Activated naive CD8-positive, alpha-beta T cell treated with anti-CD3 and anti-CD28 coated beads for 36 hours (primary cell): ENCODE measurements at places on chromosomes 6 and 20.

DNA sequence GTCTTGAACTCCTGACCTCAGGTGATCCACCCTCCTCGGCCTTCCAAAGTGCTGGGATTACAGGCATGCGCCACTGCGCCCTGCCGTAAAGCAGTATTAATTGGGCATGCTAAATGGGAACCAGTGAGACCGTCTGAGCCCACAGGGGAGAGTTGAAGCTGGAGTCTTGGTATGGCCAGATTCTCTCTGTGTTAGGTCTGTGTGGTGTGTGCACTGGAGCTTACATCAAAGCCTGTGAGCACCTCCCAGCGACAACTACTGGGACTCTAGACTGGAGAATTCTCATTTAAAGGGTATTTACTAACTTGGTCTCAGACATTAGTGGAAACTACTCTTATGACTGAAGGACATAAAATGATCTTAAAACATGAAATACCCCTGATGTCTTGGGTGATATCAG lies 8.5 kb upstream of the SLC22A2 start:
- no peak for DNase-seq

- no peak for DNase-seq
These were observed 106.7 kb upstream of the FLRT3 start for GRCh38 chr20:14444106-14444505.

- DNase-seq, result no peak
These were observed 111.1 kb upstream of the DUSP22 start for GRCh38 chr6:181049-181654.

GRCh38 chr6:72798196-72798595 lies 176.3 kb downstream of the KCNQ5 start:
- DNase-seq, result no peak

DNA sequence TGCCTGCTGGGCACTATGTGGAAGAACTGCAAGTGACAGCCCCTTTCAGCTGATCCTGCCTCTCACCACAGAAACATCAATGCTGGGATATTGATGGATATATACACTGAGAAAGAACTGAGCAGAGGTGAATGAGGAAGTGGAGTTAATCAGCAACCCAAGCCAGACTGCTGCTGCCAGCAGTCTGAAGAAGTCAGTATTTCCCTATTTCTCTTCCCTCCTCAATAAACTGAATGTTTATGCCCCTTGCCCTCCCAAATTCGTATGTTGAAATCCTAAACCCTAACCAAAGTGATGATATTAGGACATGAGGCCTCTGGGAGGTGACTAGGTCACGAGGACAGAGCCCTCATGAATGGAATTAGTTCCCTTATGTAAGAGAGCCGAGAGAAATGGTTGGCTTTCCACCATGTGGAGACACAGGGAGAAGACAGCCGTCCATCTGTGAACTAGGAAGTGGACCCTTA lies 76.3 kb downstream of the CDK19 start:
- no peak for DNase-seq

- no peak for DNase-seq
These were observed 260.2 kb downstream of the BCKDHB start for GRCh38 chr6:80366714-80367113.

- DNase-seq, result no peak
These were observed 258.6 kb upstream of the KCNG1 start for GRCh38 chr20:51281521-51281920.

DNA sequence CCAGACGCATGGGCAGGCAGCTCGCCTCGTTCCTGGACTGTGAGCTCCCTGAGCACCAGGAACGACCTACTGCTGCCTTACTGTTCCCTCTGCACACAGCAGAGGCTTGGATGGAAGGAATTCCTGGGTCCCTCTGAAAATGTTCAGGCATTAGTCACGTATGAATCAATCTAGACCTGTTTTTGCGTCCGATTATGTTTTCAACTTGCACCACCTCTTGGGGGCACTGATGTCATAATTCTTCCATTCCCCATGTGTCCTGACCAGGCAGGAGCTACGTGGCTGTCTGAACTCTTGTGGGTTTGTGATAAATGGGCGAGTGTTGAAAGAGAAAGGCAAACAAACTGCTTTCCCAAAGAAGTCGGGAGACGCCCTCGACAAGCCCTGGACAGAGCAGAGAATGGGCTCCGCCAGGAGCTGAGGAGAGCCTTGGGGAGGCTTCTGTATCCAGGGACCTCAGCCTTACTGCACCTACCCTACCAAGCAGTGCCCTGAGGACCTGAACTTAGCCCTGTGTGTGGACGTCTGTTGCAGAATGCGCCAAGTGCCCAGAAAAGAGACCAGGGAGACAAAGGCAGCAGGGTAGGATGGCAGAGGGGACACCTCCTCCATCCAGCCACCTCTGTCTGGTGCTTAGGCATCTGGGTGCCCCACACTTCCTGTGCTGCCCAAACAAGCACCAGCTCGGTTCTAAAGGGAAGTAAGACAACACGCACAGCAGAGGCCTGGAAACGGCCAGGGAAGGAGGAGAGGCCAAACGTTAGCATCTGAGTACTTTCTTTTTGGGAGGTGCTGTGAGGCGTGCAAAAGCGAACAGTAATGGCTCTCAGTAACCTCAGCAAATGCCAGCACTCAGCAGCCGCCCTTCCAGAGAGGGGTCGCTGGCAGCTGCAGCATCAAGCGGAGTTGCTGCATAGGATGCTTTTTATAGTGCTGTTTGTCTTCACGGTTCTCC lies 124.2 kb downstream of the LY86 start:
- DNase-seq, result no peak

GRCh38 chr6:163554663-163555062 lies 140.1 kb downstream of the QKI start:
- DNase-seq, result peak; percentile 43

DNA sequence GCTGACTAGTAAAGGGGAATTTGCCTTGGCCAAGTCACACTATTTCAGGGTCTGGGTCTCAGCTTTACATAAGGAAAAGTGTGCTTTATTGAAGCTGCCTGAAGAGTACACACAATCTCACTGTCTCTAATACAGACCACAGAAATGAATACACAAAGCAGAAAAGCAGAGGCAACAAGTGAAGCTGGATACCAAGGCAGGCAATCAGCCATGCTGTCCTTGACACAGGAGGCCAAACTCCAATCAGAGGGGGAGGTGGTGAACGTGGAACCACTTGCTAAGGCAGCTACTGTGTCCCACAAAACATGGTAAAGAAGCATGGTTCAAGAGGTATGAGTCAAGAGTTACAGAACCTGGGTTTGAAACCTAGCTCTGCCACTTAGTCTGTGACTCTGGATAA lies 21.8 kb upstream of the CCND3 start:
- DNase-seq, result no peak
